ENCODE measurements at places on chromosomes 1 and 21.

GRCh38 chr1:1730870-1731269, 6.7 kb upstream of the CDK11A start:
- DNase-seq, result no peak

DNA sequence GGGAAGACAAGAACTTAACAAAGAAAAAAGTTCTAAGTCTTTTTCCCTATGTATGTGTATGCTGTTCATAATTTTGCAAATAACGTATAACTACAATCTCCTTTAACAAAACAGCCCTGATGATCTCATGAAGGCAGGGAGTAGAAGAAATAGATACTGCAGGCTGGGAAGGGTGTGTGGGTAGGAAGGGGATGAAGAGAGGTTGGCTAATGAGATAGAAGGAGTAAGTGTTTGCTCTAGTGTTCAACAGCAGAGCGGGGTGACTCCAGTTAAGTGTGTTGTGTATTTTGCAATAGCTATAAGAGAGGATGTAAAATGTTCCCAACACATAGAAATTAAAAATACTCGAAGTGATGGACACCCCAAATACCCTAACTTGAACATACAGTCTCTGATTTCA, 20.1 kb downstream of the C1orf198 start:
- no peak for DNase-seq

GRCh38 chr1:48205522-48205921, 17.0 kb upstream of the SLC5A9 start:
- DNase-seq, result no peak

DNA sequence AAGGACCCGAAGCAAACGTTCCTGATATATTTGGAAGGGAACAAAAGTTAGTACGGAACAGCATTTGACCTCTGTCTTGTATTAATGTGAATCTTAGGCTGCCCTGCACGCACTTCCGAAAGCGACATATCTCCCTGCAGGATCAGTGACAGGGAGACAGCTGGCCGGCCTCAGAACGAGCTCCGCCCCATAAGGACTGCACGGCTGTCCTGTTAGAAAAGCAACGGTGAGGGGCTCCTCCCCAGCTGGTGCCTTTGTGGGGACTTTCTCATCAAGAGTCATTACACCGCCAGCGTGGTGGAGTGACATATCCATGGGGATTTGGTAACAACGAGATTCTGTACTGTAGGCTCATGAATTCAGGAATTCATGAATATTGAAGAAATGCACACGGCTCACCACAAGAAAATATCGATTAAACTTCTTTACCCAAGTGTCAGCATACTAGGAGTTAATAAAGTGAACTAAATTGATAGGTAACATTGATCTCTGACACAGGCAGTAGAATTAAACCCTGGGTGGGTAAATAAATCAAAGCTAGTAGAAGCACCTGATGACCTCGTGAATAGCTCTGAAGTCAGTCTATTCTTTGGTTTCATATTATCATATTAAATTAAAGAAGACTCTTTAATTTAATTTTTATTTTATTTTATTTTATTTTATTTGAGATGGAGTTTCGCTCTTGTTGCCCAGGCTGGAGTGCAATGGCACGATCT, 8.1 kb upstream of the GREM2 start:
- peak; percentile 31 for DNase-seq

- no peak for DNase-seq
Measured at GRCh38 chr1:153563483-153563901, 2.2 kb downstream of the S100A2 start.

DNA sequence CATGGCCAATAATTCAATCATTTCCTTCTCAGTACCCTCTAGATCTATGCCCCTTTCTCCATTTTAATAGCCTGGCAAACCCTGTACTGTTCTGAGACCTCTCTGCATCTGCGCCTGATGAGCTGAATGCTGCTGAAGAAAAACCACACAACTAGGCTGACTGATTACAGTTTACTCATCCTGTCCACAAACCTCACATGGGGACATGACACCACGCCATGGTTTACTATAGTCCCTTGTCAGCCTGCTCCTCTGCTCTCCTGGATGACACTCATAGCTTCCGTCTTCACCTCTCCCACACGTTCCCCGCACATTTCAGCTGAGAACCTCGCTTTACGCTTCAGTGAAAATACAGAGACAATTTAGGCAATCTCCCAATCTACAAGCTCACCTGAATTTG, 59.7 kb downstream of the DESI2 start:
- DNase-seq, result no peak

DNA sequence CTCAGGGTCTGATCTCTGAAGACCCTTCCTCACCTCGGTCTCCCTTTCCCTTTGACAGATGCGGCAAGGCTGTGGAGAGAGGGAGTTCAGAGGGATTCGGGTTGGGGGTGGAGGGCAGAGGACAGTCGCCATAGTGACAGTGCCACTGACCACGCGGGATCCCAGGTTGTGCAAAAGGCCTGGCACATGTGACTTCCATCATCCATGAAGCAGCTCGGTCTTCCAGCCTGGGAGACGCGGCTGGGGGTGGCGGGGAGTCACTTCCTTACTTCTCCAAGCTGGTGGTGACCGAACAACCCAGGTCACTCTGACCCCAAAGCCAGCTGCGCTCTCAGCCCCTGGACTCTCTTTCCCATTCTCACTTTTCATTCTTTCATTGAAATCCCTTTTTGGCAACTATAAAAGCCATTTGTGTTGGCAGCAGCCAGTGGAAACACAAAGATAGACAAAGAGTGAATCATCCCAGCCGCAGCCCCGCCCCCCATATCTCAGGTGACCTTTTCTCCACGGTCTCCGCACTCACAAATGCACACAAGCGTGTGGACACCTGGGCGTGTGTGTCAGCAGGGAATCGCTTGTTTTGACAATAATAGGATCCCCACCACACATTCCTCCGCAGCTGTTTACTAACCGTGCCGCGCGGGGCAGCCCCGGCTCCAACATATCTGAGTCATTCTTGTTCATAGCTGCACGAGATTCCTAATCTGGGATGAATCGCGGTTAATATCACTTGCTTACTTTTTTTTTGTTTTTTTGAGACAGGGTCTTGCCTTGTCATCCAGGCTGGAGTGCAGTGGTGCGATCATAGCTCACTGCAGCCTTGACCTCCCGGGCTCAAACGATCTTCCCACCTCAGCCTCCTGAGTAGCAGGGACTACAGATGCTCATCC, 68.3 kb downstream of the DHRS3 start:
- peak; percentile 36 for DNase-seq

GRCh38 chr1:14970799-14971141, 182.8 kb upstream of the TMEM51 start:
- DNase-seq, result no peak

GRCh38 chr1:193260896-193261295, 74.5 kb upstream of the B3GALT2 start:
- no peak for DNase-seq

DNA sequence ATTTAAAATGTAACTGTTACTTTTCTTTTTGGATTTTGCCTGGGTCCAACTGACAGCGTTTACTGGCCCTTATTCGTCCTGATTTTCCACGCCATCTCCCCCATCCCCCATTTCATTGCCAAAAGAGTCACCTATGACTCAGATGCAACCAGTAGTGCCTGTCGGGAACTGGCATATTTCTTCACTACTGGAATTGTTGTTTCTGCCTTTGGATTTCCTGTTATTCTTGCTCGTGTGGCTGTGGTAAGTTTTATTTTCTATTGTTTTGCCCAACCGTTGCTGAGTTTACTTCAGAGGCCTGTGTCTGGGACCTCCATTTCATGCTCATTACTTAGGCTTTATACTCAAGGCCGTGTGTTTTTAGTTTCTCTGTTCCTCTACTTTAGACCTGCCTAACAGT, 9.3 kb downstream of the LEPR start:
- DNase-seq, result no peak

- DNase-seq, result no peak
Measured at GRCh38 chr1:84985365-84985764, 11.5 kb downstream of the MCOLN2 start.

DNA sequence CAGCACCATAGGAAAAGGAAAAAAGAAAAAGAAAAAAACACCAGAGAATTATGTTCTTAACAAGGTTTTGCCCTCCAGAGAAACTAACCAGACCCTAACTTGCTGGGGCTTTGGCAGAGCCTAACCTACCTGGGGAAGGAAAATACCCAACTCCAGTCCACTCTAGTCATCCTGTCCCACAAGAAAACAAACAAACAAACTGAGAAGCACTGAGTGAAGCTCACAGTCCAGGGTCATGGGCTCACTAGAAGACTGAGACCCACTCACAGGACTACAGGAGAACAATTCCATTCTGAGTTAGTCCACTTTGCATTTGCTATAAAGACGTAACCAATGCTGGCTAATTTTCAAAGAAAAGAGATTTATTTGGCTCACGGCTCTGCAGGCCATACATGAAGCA, 543.4 kb downstream of the SMYD3 start:
- DNase-seq, result no peak

GRCh38 chr1:2311184-2312032, 79.9 kb downstream of the MORN1 start:
- DNase-seq, result peak; percentile 86

DNA sequence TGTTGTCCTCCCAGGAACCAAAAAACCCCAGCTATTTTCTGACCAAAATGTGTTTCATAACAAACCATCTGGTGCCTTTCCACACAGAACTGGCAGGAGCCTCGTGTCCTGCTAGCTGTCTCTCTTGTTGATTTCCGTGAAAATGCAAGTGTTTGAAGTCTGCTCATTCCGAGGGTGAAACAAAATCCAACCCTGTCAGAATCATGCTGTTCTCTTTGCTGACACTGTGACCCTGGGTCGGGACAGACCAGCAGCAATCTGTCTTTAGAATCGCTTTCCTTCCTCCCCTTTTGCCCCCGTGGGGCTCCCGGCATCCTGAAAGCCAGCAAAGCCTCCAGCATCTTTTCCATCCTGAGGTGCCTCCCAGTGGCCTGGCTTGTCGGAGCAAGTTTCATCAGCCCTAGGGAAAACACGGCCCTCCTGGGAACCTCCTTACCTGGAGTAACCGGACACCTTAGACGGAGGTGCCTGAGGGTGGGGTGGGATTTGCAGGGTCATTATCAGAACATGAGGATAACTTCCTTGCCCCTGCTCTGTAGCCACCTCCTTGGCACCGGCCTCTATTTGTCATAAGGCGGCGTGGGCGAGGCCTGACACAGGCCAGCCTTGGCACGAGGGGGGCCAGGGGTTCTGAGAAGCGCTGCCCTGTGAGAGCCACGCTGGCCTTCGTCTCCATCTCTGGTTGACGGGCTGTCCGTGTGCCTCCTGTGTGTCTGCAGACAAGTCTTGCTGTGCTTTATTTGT, 24.9 kb downstream of the LDLRAP1 start:
- peak; percentile 46 for DNase-seq

- DNase-seq, result peak; percentile 93
Measured at GRCh38 chr21:41777951-41778815, 11.3 kb upstream of the RIPK4 start.

- no peak for DNase-seq
Measured at GRCh38 chr1:235317168-235317567, 10.8 kb downstream of the ARID4B start.

DNA sequence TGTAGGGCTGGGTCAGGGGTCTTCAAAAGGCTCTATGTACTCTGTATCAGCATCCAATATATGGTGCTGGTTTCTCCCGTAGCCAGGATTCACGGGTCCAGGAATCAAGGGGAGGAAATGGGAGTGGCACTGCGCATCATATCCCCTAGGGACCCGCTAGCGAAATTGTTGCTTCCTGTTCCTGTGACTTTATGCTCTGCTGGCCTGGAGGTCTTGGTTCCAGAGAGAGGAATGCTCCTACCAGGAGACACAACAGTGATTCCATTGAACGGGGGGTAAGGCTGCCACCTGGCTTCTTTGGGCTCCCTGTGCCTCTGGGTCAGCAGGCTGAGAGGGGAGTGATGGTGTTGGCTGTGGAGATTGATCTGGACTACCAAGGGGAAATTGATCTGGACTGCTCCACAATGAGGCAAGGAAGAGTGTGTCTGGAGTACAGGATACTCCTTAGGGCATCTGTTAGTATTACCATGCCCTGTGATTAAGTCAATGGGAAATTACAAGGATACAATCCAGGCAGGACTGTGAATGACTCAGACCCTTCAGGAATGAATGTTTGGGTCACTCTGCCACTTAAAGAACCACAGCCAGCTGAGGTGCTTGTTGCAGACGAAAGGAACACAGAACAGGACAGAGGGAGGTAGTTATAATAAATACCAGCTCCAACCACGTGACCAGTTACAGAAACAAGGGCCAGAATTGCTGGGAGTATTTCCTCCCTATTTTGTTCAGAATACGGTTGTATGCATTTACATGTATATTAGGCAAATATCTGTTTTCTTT, 10.2 kb downstream of the SPSB1 start:
- no peak for DNase-seq

DNA sequence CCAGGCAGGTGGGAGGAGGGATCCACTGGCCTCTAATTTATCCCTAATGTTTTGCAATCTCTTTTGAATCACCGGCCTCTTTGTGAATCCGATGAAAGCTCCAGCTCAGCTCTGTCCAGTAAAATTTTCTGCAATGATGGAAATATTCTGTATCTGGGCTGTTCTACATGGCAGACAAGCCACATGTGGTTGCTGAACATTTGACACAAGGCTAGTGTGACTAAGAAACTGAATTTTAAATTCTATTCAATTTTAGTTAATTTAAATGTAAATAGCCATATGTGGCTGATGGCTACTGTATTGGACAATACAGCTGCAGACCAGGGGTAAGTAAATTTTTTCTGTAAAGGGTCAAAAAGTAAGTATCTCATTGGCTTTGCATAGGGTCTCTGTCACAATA, 135.1 kb downstream of the CSMD2 start:
- no peak for DNase-seq

GRCh38 chr1:42368096-42368795, 12.3 kb upstream of the RIMKLA start:
- DNase-seq, result no peak

DNA sequence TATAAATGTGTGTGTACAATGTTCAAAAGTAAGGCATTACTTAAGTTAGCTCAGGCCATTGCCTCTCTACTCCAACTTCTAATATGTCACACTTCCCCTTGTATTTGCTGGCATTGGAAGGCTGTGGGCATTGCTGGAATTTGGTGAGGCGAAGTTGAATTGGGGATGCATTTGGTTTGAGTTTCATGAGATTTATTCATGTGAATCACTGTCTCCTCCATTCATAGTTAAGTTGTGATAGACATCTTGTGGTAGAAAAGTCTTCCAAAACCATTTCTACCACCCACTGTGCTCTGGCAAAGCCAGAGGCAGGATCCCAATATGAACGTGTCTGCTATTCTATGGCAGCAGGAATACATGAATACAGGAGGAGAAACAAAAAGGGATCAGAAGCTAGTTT, 397.8 kb upstream of the USP24 start:
- no peak for DNase-seq

- peak; percentile 57 for DNase-seq
Measured at GRCh38 chr1:190633488-190633887, 155.8 kb upstream of the BRINP3 start.

Data from neural progenitor cell (in vitro differentiated cells).